ENCODE measurements at places on chromosomes 16 and 17.

GRCh38 chr16:88988980-88989811 lies 12.2 kb upstream of the CBFA2T3 start:
- DNase-seq, result peak; percentile 72

- DNase-seq, result no peak
Observed at GRCh38 chr16:75244844-75245758, 6.3 kb downstream of the BCAR1 start.

DNA sequence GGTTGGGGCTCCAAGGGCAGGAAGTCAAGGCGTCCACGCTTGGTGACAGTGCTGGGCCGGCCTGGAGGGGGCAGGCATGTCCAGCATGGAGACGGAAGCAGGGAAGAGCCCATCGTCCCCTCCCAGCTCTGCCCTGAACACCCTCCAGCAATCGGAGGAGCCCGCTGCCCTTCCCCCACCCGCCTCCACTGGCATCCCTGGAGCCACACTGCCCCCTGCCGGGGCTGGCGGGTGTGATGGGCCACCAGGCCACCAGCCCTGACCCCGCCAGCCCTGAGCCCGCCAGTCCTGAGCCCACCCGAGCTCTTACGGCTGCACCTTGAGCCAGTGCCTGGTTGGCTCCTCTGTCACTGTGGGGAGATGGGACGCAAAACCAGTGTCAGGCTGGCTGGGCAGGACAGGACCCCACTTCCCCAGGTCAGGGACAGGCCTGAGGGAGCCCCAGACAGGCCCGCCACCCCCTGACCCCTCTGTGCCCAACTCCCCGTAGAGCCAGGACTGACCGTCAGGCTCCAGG lies 4.1 kb upstream of the CDH15 start:
- peak; percentile 3 for DNase-seq

GRCh38 chr17:28279411-28279810 lies 39.6 kb upstream of the TMEM97 start:
- DNase-seq, result no peak

GRCh38 chr16:57966986-57967385 lies 3.9 kb downstream of the CNGB1 start:
- no peak for DNase-seq

DNA sequence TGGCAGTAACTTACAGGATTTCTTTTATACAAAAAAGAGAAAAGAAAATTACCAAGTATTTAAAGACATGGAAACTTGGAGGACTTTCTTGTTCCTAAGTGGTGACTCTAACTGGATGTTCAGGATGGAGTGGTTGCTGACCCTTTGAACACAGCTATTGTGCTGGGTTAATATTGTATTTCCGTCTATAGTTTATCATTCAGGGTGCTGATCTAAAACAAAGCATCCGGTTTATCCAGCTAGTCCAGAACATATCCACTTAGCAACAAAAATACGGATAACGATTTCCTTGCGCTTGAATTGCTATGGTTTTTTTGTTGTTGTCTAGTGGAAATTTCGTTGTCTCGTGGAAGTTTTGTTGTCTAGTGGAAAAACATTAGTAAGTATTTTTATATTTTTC lies 38.2 kb downstream of the SNTB2 start:
- no peak for DNase-seq

- no peak for DNase-seq
Observed at GRCh38 chr16:2295056-2295798, 27.3 kb upstream of the RNPS1 start.

DNA sequence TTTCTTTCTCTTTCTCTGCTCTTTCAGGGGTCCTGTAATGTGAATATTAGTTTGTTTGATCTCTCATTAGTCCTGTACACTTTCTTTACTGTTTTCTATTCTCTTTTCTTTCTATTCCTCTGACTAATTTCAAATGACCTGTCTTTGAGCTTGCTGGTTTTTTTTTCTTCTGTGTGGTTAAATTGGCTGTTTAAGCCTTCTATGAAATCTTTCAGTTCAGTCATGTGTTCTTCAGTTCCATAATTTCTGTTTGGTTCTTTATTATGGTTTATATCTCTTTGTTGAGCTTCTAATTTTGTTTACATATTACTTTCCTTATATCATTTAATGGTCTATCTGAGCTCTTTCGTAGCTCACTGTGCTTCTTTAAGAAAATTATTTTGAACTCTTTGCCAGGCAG lies 31.3 kb upstream of the NKD1 start:
- no peak for DNase-seq

DNA sequence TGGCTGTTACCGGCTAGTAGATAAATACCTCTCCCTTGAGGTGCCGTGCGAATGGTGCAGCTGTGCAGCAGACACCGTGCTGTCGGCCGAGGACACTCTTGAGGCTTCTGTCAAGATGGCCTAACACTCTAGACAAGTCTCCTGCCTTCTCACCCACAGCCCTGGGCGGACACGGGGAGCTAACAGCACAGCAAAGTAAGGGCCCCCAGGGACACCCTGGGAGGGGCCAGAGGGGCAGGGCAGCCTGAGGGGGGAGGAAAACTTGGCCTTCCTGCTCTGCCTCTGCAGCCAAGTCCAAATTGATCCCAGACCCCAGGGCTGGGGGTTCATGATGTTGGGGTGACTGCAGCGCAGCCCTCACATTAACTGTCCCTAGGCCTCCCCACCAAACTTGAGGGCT lies 210.2 kb downstream of the RPTOR start:
- DNase-seq, result no peak

DNA sequence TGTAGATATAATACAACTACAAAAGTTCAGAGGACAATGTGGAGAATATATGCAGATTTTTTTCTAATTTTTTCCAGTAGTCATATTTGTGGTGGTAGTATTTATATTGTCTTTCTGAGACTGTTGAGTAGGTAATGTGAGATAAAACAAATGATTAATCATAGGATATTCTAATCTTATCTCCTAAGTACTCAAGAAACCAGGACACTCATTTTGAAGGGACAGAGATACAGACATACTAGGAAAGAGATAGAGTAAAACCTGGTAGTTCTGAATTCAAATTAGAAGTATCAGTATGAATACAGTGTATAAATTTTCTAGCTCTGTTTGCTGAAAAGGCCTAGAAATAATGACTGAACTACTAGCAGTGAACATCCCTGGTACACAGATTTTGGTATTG lies 141.7 kb upstream of the ASIC2 start:
- DNase-seq, result no peak

DNA sequence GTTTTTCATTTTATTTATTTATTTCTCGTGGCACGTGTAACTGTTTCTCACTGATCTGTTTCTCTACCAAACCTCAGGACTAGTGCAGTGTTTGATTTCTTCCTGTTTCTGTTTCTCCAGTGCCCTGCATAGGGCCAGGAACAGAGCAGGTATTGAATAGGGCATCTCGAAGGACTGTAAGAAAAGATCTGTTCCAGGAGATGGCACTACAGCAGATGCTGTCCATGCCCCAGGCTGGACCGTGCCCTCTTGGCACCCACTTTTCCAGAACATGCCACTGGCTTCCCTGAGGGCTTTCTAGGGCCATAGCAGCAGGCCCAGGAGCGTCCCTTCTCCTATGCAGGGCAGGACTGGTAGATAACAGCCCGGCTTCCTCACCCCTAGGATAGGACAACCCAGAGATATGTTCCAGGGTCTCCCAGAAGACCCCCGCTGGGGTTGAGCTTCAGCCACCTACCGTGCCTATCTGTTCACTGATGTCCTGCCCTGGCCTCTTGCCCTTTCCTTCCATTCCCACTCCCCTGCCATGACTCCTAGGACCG lies 4.4 kb downstream of the SNX20 start:
- no peak for DNase-seq

DNA sequence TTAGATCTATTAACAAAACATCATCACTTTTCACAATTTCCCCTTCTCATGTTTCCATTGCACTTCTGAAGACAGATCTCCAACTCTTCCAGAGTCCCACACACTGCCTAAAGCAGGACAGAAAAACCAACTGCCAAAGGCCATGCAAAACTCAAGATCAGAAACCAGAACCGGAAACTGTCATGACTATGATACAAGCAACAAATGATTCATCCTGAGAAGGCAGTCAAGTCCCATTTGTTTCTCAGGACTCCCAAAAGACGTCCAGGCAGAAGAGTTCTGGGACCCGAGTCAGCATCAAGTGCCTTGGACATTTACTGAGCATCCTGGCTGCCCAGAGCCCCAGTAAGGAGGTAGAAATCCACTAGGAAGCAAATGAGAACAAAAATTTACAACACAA lies 38.8 kb downstream of the ERN1 start:
- DNase-seq, result no peak

DNA sequence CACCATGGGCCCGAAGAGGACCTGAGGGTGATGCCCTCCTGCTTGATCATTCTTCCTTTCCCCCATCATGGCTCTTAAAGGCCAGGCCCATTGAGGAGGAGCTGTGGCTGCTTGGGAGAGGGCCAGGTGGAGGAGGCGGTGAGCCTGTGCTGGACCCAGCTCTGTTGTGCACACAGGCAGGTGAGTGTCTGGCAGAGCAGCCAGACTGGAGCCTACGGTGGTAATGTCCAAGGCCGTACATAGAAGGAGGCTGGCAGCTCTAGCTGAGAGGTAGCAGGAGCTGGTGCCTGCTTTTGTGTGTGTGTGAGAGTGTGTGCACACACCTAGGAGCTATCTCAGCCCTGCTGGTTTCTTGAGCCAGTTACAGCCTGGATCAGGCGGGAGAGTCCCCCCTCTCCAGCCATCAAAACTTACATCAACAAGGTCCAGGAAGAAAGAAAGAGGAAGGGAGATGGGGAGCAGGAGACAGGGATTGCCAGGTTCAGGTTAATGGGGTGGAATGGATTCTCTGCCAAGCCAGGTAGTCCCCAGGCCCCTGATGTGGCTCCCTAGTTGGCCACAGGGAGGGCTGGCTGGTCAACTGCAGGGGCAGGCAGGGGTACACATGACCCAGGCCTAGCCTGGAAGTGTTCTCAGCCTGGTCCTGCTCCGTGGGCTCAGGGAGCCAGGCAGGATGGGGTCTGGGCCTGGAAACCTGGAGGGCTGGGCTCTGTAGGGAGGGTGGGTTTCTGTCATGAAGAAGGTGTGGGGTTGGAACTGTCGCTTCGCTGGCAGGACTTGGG lies 107.1 kb downstream of the RAP1GAP2 start:
- DNase-seq, result no peak

DNA sequence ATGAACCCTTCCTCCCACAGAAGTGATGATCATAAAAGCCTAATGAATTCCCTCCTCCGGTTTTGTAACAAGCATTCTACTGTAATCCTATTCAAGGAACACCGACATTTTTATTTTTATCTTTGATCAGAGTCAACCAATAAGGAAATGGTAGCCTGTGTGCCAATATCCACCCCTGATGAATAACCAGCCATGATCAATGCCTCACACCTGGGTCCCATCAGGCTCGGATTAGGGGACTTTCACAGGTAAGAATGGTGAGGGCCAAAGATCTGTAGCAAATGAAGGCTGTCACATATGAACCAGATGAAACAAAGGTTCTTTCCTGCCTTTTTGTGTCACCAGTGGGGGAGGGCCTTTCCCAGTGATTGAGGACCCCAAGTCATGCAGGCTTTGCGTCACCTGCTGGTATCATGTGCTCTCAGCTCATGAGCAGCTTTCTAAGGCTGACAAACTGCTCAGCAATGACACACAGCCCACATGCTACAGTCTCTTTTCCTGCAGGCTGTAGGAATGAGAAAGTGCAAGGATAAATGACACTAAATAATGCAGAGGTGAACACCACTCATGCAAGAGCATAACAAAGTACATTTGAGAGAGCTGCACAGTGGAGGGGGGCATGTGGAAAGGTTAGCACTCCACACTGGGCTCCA lies 34.9 kb downstream of the TOM1L2 start:
- no peak for DNase-seq

DNA sequence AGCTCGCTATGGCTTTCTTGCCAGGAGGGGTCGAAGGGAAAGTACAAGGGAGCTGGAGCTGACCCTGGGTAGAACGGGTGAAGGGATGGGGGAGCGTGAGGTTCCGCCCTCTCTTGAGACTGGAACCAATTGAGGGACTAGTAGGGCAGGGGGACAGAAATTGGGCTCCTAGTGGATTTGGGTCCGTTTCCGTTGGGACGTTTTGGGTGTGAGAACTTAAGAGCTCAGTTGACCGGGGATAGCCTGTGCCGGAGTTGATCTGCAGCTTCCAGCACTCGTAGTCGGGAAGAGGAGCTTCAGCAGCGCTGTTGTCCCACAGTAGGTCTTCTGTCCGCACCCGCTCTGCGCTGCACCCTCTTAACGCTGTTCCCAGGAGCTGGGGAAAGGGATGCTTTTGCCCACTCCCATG lies 481 bp downstream of the CNTROB start:
- no peak for DNase-seq

- no peak for DNase-seq
Observed at GRCh38 chr16:24962747-24963146, 52.4 kb downstream of the ARHGAP17 start.

GRCh38 chr16:60648290-60648689 lies 1387.9 kb downstream of the CDH8 start:
- no peak for DNase-seq

DNA sequence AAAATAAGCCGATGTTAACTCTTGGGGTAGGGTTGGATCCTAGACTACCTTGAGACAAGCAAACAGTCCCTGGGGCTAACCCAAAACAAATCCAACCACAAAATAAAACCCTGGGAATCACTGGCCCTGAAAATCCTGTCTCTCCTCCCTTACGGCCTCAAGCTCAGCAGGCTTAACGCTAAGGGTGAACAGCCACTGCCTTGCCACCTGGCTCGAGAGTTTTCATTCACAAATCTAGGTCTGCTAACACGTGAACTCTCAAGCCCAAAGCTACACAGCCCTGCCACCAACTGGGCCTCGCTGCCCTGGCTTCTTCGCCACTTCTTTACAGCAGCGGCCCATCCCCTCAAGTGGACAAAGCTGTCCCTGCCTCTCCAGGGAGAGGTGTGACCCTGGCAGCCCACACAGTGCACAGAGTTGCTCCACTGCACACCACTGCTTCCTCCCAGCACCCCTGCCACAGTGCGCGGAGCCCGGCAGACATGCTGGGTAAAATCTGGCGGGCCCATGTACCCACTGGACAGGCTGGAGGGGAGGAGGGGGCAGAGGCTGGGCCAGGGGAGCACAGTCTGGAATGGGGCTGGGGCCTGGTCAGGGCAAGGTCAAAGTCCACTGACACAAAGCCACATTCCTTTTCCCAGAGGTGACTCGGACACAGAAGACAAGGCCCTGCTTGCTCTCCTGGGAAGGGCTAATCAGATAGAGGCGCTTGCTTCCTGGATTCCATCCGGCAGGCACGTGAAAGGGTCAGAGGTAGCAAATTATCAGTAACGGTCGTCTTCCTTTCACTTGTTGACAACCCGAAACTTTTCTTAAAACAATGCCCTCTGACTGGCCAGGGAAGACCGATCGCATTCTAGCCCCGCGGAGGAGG lies 996 bp downstream of the PCYT2 start:
- DNase-seq, result no peak

DNA sequence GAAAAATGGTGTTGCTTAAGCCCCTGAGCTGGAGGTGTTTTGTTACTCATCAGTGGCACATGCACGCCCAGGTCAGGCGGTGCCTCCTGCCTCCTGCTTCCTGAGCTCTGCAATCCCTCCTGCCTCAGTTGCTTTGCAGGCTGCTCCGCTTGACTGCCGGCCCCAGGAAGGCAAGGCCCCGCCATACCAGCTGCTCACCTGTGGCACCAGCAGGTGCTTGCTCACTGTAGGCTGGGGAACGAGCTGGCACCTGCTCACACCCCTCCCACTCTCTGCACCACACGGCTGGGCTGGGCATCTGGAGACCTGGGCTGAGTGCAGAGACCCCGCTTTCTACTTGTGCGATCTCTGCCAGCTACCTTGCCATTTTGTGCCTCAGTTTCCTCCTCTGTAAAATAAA lies 200.2 kb downstream of the RBFOX3 start:
- DNase-seq, result no peak

GRCh38 chr17:4724650-4725049 lies 6.6 kb upstream of the MED11 start:
- DNase-seq, result no peak

All from NCI-H446 treated with DMSO at 0.1 percent for 48 hours (cell line).